Activated naive CD8-positive, alpha-beta T cell treated with anti-CD3 and anti-CD28 coated beads for 36 hours (primary cell): ENCODE measurements at places on chromosomes 5 and 9.

- no peak for DNase-seq
These were observed 461.0 kb downstream of the NR2F1-AS1 start for GRCh38 chr5:93120051-93120450.

- peak; percentile 49 for DNase-seq
These were observed 18.2 kb upstream of the IL7R start for GRCh38 chr5:35838370-35839042.

DNA sequence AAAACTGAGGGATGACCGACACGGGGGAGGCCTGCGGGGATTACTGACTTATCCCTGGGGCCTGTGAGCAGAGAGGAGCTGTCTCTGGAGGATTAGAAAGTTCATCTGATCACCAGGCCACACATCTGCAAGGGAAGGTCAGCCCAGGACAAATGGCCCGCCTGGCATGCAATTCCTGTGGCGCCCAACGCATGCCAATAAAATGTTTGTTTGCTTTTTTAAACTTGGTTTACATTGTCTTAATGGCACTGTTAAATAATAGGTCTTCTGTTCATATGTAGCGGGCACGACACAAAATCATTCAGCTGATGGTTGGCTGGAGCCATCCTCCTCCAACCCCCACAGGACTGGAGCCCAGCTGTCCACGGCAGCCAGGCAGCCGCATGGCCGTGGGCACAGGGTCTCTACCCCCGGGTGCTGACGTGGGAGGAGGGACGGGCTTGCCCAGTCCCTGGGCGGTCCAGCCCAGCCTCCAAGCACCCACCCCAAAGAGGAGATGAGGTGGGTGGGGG, 41.0 kb upstream of the SLC12A7 start:
- no peak for DNase-seq

- no peak for DNase-seq
These were observed 1610.7 kb upstream of the C9orf72 start for GRCh38 chr9:29183971-29184370.

DNA sequence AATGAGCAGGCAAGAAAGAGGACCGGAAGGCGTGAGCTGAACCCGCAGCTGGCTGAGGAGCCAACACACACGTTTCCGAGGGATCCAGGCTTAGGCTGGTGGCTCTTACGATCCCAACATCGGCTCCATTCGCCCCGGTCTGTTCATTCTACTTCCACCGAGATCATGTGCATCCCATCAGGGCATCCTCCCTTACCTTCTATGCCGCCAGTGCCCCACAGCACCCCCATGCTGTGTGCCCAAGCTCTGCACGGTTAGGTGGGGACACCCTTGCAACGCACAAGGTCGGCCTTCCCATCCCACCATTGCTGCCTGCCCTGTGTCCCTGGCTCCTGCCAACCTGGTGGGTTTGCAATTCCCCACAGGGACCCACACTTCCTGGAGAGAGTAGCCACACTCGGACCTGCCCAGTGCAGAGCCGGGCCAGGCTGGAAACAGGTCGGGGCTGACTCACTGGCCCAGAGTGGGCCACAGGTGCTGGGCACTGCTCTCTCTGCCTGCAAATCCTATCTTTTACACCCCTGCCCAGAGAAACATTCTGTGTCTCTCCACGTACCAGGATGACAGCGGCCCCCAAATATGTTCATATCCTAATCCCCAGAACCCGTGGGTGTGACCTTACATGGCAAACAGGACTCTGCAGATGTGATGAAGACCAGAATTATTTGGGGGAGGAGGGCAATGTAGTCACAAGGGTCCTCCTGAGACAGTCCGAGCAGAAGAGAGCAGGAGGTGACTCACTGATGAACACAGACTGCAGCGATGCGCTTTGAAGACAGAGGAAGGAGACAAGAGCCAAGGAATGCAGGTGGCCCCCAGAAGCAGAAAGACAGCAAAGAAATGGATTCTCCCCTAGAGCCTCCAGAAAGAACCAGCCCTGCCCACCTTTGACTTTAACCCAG, 182.2 kb downstream of the AUH start:
- DNase-seq = no peak

- no peak for DNase-seq
These were observed 182.1 kb downstream of the DMRT2 start for GRCh38 chr9:1231998-1232919.

DNA sequence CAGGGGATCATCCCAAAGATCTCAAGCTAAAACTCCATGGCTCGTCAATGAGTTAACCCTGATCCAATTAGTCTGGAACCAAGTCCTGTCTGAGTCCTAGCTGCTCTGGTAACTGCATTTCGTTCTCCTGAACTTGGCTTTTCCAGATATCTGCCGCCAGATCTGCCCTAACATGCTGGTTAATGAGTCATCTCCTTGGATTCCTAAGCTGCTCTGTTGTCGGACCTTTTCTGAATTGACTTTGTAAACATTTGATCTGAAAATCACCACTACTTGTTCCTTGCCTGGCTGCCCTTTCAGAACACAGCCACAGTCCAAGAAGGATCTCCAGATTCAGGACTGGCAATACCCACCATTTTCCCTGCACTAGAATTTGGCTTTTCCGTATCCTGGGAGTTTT, 473.0 kb downstream of the ZSWIM6 start:
- no peak for DNase-seq

- DNase-seq = no peak
These were observed 77.7 kb upstream of the ASS1 start for GRCh38 chr9:130366888-130367550.

GRCh38 chr9:13608451-13608850, 329.0 kb upstream of the MPDZ start:
- DNase-seq = no peak

DNA sequence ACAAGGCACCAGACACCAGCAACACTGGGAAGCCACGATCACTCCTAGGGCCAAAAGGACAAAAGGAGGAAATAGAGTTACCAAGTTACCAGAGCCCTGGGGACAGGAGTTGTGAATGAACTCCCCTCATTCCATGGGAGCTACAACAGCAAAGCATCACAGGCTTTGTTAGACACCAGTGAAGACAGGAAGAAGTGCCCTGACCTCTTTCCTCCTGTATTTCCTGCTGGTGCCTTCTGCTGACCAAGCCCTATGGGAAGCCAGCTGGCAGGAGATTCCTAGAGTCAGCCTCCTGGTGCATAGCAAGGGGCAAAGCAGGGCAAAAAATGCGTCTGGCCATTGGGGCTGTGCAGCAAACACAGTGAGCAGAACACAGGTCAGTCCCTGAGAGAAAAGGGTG, 374.7 kb downstream of the ZSWIM6 start:
- no peak for DNase-seq
